ENCODE measurements at places on chromosomes 7 and 10.

DNA sequence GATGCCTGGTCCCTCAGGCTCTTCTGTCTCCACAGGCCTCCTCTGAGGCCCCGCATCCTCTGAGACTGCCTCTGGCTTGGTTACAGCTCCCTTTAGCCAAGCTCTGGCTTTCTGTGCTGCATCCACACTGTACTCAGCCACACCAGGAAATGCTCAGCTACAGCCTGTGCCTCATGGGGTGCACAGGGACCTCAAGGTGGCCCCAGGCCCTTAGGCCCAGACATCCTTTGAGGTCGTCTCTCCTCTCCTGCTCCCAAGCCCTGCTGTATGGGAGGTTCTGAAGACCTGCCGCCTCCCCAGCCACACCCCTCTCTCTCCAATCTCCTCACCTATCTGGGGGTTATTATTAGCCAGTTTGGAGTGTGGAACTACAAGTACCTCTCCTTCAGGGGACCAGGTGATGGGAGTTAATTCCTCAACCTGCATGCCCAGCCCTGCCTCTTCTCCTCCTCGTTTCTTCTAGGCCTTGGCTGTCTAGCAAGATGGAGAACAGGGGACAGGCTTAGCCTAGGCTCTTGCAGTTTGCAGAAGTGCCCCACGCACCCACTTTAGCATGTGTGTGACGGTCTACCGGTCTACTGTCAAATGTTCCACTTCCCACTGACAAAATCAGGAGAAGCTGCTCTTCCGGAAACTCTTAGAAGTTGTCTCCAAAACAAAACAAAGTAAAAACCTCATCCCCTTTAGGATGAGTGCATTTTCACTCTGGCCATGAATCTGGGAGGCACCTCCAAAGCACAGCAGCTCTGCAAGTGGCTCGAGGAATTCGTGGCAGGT is 64.0 kb upstream of the WAC start:
- no peak for DNase-seq

GRCh38 chr10:59670269-59670668 is 39.4 kb downstream of the SLC16A9 start:
- no peak for DNase-seq

- no peak for DNase-seq
These were observed 82.8 kb downstream of the AHCYL2 start for GRCh38 chr7:129307592-129307991.

DNA sequence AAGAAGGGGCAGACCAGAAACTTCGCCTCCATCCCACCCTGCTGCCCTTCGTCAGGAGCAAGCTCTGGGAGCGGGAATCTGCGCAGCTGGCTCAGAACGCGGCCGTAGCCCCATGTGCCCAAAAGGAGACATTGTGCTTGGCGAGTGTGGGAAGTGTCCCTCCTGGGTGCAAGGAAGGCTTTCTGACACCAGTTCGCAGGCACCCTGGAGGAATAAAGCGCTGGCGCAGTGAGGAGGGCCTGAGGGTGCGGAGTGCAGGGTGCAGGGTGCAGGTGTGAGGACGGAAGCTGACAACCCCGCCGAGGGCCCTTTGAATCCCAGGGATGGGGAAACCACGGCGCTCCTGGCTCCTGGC is 811 bp downstream of the SLIT1 start:
- no peak for DNase-seq
